ENCODE measurements at places on chromosomes 3 and 15.

- no peak for DNase-seq
Measured at GRCh38 chr3:167484551-167484950, 10.7 kb upstream of the SERPINI2 start.

DNA sequence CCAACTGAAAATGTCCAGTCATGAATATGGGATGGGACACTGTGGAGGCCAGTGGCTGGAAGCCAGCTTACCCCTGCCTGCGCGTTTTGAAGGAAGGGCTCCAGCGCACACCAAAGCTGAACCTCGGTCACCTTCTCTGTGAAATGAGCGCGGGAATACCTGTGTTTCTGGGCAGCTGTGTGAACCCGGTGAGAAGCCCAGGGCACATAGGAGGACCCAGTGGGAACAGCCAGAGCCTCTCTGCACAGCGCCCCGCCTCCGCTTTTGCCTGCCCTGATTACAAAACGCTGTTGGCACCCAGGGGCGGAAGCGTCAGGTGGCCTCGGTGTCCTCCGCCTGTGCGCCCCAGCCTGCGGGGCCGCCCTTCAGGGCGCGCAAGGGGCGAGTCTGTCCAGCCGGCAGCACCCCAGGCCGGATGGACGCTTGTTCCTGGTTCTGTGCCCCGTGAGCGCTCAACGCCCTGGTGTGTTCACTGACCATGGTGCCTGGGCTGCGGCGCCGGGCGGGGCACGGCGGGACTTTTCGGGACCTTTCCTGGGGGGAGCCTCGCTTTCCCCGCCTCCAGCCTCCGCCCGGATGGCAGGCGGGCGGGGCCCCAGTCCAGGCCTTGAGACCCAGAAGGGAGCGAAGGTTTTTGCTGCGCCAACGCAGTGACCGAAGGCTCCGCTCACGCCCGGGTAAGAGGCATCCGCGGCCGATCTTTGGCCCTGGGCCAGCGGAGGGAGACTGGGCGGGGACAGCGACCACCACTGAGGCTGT, at the start of gene SQOR:
SQOR (plus strand) TSS at position 598 of the 759 bp plus-strand sequence. CDS start 23,895 bp downstream, outside the sequence.
- DNase-seq, result peak; percentile 70

DNA sequence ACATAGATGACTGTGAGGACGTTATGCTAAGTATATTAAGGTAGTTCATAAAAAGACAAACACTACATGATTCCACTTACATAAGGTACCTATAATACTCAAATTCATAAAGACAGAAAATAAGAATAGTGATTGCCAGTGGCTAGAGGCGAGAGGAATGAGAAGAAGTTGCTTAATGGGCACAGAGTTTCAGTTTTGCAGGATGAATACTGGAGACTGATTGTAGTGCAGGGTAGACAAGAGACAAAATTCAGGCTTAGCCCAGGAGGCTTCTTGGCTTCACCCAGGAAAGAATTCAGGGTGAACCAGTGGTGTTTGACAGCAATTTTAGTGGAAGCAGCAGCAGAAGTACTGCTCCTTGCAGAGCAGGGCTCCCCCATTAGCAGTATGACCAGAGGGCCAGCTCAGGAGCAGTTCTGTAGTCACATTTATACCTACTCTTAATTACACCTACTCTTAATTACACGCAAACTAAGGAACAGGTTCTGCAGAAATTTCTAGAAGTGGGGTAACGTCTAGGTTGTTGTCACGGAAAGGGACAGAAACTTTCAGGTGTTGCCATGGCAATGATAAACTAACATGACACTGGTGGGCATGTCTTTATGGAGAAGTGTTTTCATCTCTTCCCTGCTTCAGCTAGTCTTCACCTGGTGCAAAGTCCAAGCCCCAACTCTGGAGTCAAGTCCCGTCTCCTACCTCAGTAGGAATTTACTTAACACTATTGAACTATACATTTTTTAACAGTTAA, 55.2 kb downstream of the TBL1XR1 start:
- DNase-seq, result no peak

DNA sequence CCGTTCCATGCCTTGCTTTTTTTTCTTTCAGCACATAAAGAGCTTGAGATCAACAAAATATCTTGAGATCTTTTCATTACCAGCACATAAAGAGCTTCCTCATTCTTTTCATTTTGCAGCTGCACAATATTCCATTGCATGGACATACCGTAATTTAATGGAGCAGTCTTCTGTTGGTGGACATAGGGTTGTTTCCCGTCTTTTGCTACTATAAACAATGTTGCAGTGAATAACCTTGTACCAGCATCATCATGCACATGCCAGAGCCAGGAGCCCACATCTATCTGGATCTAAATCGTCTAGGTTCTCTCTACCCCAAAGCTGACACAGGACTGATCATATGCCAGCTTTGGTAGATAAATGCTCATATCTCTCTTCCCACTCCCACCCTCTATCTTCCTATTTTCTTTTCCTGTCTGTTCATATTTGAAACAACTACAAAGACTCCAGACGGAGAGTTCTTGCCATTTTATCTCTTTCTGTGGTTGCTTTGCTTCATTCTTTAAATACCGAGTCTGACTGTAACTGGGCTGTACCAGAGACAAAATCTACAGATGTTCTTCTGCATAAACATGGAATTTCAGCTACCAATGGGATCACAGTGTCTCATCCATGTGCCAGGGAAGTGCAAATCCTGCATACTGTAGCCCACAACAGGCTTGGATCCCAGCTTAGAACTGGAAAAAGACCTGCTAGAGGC, 47.1 kb upstream of the AKAP13 start:
- DNase-seq, result peak; percentile 93

- no peak for DNase-seq
Measured at GRCh38 chr3:171752329-171752728, 58.0 kb downstream of the PLD1 start.

GRCh38 chr3:66228707-66229106, 7.9 kb downstream of the SLC25A26 start:
- DNase-seq, result no peak

DNA sequence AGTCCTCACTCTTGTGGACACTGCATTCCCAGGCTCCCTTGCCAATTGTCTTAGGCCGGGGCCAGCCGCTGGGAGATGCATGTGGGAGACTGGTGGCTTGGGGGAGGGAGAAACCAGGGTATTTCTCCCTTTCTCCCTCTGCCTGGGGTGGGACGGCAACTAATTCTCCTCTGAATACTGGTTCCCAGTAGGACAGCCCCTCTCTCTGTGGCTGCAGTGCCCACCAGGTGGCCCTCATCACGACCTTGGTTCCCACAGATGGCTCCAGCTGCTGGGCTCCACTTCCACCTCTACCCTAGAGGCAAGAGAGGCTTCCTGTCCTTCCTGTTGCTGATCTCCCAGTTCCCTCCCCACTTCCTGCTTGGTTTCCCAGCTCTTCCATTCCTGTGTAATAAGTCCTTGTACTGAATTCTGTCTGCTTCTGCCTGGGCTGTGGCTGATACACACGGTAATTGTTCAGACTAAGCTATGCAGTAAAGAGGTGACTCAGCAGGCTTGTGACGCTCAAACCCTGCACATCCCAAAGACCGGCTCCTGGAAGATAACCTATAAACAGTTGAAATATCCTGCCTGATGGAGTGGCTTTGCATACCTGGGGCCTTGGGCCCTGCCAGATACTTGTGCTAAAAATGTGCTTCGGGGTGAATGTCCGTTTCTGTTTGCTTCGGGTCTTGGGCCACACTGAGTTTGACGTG, 20.4 kb upstream of the COPG1 start:
- DNase-seq, result peak; percentile 80

GRCh38 chr15:62124973-62125303, 40.1 kb downstream of the C2CD4B start:
- no peak for DNase-seq

GRCh38 chr3:36373084-36373483, 7.2 kb upstream of the STAC start:
- peak; percentile 78 for DNase-seq

- no peak for DNase-seq
Measured at GRCh38 chr3:122692674-122693073, 12.0 kb downstream of the PARP14 start.

- DNase-seq, result no peak
Measured at GRCh38 chr3:46463120-46463867, 1.4 kb downstream of the LTF start.

DNA sequence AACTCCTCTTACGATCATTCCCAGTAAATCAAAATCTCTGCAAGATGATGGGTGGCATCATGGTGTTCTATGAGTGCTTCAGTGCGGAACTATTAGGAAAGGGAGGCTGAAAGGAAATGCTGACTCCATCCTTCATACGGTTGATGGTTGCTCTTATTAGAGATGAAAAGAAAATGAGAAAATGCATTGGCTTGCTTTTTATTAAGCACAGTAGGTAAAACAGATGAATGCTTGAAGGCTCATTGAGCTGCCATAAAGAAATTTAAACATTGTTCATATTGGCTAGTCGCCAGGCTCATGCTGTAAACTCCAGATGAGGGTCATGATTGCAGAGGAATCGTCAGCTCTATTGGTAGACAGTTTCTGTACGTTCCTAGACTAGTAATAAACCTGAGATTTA, 115.8 kb downstream of the EPHA3 start:
- DNase-seq, result no peak

DNA sequence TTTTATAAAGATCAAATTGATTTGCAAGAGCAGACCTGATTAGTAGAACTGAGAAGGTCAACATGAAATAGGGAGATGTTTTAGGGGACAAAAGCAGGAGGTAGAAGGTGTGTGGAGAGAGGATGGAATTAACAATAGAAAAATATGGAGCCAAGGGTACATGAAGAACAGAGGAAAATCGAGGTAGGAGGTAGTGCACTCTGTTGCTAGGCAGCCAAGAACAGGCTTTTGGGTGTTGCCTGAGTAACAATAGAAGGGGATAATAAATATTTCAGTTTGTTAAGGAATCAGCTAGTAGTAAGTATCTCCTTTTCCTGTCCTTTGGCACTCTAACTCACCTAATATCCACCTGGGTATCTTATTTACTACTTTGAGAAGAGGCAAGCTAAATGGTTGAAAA, 9.2 kb downstream of the SPESP1 start:
- no peak for DNase-seq

DNA sequence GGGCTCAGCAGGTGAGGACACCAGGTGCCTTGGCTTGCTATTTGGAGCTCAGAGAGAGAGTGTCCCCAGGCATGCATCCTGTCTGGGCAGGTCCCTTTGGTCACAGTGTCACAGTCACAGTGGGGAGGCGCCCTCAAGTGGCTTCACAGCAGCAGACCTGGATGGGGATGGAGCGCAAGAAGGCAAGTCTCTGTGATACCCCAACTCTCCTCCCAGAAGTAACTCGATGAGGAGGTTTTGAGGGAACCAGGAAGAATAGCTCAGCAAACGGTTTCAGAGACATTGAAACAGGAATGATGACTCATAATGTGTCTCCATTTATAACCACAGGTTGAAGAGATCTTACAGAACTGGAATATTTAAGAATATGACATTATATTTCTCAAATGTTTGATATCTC, 66.5 kb upstream of the SH3GL3 start:
- peak; percentile 41 for DNase-seq

DNA sequence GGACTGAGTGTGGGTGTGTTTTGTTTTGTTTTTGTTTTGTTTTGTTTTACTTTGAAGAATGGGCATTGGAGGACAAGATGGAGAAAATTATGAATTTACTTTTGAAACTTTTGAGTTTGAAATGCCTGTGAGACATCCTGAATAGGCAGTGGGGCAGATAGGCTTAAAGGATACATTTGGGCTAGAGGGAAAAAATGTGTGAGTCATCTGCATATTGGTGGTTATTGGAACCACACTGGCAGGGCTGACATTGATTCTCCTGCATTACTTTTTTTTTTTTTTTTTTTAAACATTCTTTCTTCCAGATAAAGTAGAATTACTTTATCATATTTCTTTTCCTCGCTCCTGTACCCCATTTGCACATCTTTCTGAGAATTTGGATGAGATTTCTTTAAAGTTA, 56.1 kb downstream of the CALML4 start:
- peak; percentile 72 for DNase-seq
